ENCODE measurements at places on chromosomes 11 and 22.

GRCh38 chr22:20834206-20834605 is 24.4 kb downstream of the PI4KA start:
- DNase-seq = no peak

GRCh38 chr11:93389737-93390136 is 59.2 kb downstream of the DEUP1 start:
- DNase-seq = no peak

DNA sequence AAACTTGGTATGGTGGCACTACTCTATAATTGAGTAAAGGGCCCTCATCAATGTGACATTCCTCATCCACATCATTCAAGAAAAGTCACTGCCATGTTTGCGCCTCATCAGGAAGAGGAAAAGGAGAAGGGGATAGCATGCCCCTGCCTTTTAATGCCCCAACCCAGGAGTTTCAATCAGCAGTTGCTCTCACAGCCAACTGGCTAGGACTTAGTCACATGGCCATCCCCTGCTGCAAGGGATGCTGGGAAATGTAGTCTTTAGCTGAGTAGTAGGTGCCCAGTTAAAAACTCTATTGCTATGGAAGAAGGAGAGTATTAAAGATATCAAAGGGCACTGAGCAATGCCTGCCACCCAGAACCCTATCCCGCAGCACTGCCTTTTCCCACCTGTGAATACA is 10.9 kb upstream of the CCND1 start:
- no peak for DNase-seq

DNA sequence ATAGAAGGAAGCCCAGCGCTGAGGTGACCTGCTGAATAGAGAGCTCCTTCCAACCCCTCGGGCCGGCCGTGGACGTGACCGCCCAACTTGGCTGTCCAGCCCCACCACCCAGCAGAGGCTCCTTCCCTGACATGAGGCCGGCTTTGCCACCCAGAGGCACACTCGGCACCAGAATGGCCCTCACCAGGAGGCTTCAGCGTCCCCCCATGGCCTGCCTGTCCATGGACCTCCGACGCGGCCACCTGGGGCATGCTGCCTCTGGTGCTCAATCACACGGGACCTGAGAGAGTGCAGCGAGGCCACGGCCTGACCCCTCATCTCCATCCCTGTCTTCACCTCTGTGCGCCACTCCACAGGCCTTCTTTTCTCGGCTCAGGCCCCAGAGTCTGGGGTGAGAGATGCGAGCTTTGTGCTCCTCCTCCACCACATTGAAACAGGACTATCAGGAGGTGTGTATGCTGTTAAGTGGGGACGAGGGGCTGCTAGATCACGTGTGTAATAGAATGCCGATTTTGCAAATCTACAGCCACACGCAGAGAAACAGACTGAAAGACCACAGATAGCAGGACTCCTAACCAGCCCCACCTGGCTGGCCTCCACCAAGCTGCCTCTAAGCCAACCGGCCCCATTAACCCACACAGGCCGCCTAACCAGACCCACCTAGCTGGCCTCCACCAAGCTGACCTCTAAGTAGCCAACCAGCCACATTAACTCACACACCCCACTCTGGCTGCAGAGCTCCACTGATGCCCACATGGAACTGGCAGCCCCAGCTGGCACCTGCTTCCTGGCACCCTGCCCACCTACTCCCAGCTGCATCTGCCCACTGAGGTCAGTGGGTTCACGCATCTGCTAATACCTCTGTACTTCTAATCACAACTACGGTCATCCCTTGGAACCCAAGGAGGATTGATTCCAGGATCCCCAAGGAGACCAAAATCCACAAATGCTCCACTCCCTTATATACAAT is 20.7 kb downstream of the LINC01488 start:
- DNase-seq = no peak

DNA sequence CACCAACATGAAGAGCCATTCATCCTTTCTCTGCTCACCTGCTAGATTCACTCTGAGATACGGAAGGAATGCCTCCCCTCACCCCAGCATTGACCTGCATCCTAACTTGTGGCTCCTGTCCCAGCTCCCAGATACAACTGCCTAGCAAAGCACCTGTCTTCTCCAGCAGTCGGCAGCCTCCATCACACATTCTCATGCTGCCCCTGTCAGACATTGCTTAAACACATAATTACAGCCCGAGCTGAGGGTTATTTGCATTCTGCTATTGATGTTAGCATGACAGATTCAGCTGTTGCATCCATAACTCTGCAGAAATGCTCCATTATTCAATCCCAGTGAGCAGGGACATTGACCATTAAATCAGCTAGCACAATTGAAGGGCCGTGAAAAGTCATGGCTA is 184.4 kb upstream of the NARS2 start:
- no peak for DNase-seq

GRCh38 chr11:26621132-26621531 is 49.1 kb upstream of the MUC15 start:
- DNase-seq = no peak

DNA sequence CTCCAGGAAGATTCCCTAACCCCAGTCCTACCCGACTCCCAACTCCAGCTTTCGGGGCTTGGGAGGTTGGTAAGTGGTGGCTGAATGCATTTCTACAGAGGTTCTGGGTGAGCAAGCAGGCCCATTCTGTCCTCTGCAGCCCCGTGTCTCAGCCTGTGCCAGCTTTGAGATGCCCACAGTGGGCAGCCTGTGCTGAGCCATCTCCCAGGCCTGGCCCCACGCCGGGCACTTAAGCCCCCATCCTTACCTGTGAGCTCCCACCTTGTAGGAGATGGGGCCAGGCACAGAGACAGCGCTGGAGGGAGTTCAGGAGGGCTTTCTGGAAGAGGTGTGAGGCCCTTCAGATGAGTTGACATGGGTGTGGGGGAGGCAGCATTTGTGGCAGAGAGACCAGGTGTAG is 54.5 kb downstream of the ANO1 start:
- no peak for DNase-seq

- no peak for DNase-seq
These were observed 1027.4 kb downstream of the BRD1 start for GRCh38 chr22:48800036-48800885.

GRCh38 chr22:19005905-19006304 is 69.8 kb upstream of the PRODH start:
- DNase-seq = no peak

DNA sequence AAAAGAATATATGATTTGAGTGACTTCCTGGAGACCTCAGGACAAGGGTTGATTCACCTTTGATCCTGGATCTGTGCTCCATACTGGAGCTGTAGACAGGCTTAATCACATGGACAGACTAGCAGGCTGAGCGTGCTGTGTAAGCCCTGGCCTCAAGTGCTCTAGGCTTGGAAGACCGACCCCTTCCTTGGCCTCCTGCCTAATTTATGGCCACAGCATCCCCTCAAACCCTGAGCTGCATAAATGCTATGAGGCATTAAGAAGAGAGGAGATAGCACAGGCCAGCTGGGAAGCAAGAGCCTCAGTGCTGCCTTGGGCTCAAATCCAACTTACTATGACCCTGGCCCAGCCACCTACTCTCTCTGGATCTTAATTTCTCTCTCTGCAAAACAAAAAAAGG is 385.1 kb downstream of the BUD13 start:
- no peak for DNase-seq

GRCh38 chr11:7673724-7674434 is 579 bp upstream of the CYB5R2 start:
- DNase-seq = no peak

DNA sequence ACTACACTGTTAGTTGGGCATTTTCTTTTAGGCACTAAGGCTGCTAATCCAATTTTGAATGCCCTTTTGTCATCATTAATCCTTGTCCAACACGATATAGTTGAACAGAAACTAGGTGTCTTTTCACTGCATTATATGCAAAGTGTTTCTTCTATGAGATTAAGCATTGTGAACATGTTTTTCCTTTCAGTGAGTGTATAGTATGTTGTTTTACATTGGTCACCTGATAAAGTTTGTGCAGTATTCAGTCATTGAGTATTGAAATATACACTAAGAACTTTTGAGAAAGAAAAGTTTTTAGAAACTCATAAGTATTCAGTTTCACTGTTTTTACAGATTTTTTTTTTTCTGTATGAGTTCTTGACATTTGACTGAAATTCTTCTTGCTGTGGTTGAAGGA is 59.0 kb downstream of the ZC3H12C start:
- DNase-seq = no peak

DNA sequence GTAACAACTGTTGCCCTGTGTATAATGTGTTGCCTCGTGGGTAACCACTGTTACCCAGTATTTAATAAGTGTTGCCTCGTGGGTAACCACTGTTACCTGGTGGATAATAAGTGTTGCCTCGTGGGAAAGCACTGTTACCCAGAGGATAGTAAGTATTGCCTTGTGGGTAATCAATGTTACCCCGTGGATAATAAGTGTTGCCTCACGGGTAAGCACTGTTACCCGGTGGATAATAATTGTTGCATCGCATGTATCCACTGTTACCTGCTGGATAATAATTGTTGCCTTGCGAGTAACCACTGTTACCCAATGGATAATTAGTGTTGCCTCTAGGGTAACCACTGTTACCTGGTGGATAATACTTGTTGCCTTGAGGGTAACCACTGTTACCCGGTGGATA is 17.1 kb upstream of the NXPE4 start:
- DNase-seq = no peak

DNA sequence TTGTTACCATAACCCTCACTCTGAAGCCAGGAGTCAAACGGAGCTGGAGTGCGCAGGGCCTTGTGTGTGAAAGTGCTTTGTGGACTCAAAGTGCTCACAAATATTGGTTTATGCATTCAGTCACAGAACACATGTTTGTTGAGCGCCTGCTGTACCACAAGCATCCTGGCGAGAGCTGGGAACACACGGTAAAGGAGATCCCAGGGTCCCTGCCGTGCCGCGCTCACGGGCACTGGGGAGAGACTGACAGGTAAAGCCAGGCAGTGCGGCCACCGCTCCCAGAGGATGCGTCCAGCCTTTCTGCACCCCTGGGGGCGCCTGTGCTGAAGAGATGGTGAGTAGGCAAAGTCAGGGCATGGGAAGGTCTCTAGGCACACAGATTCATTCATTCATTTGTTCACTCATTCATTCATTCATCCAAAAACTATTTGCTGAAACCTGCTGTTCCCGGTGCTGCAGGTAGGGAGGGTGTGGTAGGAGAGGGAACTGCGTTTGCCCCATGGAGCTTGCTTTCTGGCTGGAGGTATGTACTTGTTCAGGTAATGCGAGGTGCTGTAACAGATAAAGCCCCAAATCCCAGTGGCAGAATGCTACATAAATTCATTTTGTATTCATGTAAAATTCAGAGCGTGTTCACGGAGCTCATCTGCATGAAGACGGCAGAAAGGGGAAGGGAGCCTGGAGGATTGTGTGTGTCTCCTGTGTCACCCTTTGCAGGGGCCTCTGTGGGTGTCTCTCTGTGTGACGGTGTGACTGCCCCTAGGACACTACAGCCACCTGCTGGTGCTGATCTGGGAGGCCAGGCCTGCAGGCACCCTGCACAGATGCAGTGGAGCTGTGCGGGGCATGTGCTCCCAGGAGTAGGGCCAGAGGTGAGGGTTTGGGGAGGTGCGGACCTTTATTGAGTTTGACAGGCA is 167.0 kb upstream of the B3GAT1 start:
- no peak for DNase-seq

- no peak for DNase-seq
These were observed 105.2 kb downstream of the MAML2 start for GRCh38 chr11:96237766-96238266.

DNA sequence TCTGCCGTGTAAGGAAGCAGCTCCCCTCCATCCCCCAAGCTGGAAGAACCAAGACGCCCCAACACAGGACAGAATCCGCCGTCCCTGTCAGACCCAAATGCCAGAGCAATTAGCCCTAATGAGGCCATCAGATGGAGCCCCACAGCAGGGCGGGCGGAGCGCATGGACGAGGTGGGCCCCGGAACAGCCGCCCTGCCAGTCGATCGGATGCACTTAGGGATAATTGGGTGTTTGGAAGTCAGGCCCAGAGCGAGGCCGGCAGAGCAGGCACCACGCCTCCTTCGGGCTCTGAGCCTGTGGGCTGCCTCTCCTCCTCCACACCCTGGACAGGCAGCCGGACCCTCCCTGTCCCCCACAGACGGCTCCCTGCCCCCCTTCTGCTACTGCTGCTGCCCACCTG is 5.5 kb upstream of the TH start:
- no peak for DNase-seq

GRCh38 chr11:45451766-45452440 is 165.8 kb upstream of the SYT13 start:
- DNase-seq = no peak

DNA sequence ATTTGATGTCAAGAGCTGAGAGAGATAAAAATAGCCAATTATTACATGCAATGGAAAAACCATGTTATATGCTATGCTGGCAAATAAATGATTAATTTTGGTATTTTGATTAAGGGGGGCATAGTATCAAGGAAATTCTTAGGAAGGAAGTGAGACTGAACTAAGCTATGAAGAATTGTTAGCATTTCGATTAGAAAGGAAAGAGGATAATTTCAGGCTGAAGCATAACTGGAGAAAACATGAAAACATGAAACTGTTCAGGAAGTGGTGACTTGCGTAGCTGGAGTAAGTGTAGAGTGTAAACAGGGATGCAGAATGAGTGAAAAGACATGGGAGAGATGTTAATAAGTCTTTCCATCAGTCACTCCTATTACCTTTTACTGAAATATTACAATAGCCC is 6.4 kb downstream of the ACRV1 start:
- DNase-seq = no peak

- no peak for DNase-seq
These were observed 3.2 kb upstream of the GAB2 start for GRCh38 chr11:78420796-78421209.

GRCh38 chr22:19553201-19553600 is 29.0 kb upstream of the CLDN5 start:
- no peak for DNase-seq

DNA sequence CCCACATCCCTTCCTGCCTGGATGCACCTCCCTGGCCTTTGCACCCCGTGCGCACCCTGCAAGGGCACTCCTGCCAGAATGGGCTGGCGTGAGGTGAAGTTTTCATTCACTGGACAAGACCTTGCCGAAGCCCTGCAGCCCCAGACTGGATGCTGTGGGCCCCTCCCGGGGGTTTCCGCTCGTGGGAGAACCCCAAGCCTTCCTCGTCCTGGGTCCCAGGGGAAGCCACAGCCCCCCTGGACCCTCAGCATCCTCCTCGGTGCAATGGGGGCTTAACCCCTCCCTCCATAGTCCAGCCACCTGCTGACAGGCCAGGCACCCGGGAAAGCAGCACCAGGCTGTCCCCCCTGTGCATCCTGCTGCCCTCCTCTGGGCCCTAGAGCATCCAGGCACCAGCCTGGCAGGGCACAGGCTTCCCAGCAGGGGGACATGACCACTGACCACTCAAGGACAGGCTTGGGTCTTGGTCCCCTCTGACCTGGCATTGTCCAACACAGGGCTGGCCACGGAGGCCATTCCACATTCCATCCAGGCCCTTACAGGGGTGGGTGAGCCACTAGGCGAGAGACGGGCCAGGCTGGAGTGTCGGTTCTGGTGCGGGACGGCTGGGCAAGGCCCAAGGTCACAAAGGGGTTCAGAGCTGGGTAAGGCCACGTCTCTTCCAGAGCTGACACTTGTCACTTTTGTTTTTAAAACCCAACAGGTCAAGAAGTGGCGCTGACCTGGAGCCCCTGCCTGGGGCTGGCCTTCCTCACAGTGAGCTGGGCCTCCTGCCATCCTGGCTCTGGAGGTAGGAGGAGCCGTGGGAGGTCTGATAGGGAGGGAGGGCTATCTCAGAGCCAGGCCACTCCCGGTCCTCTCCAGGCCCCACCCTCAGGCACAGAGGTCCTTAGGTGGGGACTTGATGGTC is 41.5 kb upstream of the PPARA start:
- DNase-seq = no peak
